Activated naive CD4-positive, alpha-beta T cell treated with anti-CD3 and anti-CD28 coated beads for 36 hours (primary cell): ENCODE measurements at places on chromosomes 5 and 9.

DNA sequence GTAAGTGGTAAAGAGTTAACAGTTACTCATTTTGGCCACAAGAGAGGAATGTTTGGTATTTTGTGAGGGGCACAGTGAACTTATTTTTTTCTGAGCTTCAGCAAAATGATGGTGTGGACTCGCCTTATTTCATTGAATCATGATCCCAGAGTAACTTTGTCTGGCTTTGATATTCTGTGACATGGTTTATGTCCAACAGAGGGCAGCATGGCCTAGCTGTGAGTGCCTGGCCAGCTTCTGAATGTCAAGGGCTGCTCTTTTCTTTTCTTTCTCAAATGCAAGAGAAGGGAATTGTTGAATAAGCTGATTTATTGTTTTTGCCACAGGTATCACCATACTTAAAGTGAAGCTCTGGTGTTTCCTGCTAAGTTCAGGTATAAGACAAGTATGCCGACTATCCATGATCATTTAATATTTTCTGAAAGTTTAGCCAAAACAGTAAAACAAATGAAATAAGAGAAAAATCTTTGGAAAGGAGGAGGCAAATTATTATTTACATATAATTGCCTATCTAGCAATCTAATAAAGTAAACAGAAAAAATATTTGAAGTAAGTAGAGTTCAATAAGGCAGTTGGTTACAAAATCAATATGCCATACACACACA lies 31.7 kb downstream of the MRPL22 start:
- DNase-seq = peak; percentile 23

GRCh38 chr5:107121793-107122519 lies 548.8 kb downstream of the EFNA5 start:
- DNase-seq = no peak

DNA sequence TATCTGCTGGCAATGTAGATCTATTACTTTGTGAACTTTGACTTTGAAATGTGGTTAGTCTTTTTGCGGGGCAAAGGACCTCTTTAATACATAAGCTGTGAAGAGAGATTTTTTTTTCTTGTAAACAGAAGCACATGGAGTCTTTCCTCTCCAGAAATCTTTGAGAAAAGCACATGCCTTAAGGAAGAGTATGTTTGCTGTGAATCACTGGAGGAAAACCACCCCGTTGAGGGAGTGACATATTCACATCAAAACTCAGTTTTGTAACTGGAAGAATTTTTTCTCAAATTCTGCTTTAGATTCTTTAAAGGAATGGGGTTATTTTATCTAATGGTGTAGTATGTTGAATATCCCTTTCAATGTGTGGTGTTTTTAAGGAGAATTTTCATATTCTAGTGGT lies 3.5 kb downstream of the DMRT3 start:
- DNase-seq = no peak

- no peak for DNase-seq
Observed at GRCh38 chr5:668283-668995, 24.7 kb downstream of the TPPP start.

GRCh38 chr9:14213504-14213903 lies 100.4 kb downstream of the NFIB start:
- DNase-seq = no peak

DNA sequence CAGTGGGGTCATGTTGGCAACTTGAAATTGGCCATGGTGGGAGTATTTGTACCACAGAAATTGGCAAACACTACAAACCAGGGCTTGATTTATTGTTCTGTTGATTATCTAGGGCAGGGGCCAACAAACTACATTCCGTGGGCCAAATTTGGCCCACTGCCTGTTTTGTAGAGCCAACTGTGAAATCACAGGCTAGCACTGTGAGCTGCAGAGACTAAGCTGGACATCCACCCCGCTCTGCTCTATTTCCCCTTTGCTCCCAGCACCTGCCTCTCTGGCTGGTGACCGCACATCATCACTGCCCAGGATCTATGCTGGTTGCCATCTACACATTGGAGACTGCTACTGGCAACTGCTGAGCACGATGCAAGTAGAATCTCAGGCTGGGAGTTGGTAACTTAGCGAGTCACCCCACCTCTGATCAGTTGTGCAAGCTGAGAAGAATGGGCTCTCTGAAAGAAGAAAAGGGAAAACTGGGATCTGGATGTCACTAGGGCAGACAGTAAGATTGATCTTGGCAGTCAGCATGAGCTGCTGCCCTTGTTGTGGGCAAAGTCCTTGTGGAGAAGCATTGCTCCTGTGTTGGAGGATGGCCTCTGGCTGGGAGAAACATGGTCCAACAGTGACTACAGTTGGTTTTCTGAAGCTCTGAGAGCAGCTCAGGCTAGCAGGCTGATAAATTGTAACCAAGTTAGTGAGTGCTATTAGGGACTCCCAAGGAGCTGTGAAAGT lies 144.7 kb upstream of the RAD23B start:
- DNase-seq = no peak

- DNase-seq = no peak
Observed at GRCh38 chr9:106019039-106019680, 324.8 kb downstream of the TMEM38B start.
